ENCODE measurements at places on chromosomes 2 and 18. TPM values are rescaled to one million over a fixed set of nuclear protein-coding genes. Genes with fewer than 3 reads are reported as not detected.

DNA sequence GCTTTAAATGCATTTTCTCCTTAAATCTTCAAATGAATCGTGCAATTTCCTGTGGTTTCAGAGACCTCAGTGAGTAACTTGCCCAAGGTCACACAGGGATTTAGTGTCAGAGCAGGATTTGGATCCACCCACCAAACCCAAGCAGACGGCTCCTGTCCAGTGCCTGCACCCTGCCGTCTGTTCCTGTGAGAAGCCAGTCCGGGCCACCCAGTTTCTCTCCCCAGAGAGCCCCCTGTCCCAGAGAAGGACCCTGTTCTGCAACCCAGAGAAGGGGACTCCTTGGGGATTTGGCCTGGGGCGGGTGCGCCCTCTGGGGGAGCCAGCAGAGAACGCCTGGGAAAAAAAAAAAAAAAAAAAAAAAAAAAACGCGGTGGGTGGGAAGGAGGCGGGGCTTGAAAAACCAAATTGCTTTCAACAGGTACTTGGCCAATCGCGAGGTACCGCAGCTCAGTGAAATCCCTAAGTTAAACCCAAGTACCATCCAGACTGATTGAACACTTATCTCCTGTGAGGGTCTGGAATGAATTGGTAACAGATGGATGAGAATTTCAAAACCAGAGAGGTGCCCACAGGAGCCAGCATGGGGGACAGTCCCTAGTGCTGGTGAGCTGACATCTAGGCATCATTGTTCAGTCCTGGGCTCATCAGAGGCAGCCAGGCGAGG lies 30.9 kb upstream of the REEP1 start:
- peak; percentile 16 for DNase-seq

GRCh38 chr2:237722616-237723015 lies 76.0 kb upstream of the RBM44 start:
- DNase-seq = no peak

DNA sequence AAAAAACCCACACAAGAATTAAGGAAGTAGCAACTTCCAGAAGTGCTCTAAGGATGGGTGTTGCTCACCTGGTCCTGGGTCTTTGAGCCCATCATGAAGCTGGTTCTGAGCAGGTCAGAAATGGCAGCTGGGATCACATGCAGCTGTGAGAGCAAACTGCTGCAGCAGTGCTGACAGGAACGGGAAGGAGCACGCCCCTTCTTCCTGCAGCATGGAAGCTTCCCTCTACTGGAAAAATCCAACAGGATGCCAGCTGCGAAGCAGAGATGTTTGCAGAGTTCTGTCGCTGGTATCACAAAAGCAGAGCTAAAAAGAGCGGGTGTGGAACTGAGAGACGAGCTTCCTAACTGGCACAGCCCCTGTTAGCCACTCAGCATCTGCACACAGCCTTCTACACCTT lies 33.7 kb downstream of the EIF4E2 start:
- no peak for DNase-seq

AGXT gene
- polyA plus RNA-seq = not detected

DNA sequence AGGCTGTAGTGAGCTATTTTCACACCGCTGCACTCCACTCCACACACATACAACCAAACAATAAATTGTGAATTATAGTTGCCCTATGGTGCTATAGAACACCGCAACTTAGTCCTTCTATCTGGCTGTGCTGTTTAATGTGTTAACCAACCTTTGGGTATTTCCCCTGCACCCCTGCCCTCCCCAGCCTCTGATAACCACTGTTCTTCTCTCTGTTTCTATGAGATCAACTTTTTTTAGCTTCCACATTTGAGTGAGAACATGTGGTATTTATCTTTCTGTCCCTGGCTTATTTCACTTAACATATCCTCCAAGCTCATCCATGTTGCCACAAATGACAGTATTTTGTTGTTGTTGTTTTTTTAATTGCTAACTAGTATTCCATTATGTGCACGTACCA lies 32.5 kb downstream of the TET3 start:
- DNase-seq = no peak

GRCh38 chr2:96325041-96325883 lies at the start of gene ITPRIPL1:
Gene ITPRIPL1 (plus strand): TSS chr2:96325317. CDS start chr2:96325840, 523 bp downstream.
- no peak for DNase-seq

DNA sequence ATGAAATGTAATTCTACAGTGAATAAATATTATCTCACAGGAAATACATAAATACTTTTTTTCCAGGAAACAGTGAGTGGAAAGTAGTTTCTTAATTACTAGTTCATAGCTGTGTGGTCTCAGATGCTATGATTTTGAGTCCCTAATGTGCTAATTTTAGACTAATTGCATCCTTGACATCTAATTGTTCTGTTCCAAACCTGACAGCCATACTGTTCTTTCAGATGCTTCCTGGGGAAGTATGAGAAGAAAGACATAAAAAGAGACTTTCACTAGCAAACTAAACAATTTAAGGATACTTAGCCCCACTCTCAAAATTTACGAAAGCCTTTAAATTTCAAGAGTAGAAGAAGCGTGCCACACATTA lies 350.9 kb upstream of the CDH20 start:
- DNase-seq = no peak

TWIST2 gene
- 3.5 TPM for polyA plus RNA-seq

DNA sequence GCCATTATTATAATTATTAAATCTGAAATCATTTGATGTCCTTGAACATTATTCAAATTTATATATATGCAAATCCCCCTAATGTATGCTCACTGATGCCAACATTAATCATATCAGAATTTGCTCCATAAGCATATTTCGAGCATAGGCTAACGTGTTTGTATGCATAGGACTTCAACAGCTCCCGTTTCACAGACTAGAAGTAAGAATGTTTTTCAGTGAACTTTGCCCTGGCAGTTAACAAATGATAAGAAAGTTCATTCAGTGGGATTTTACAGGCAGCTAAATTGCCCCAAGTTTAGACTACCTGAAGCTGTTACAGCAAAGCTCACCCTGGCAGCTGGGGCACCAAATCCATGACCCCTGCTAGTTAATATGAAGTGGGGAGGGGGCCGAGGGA lies 272.0 kb downstream of the LNPK start:
- DNase-seq = no peak

- DNase-seq = no peak
Observed at GRCh38 chr18:49020621-49021021, 69.9 kb upstream of the SMAD7 start.

DNA sequence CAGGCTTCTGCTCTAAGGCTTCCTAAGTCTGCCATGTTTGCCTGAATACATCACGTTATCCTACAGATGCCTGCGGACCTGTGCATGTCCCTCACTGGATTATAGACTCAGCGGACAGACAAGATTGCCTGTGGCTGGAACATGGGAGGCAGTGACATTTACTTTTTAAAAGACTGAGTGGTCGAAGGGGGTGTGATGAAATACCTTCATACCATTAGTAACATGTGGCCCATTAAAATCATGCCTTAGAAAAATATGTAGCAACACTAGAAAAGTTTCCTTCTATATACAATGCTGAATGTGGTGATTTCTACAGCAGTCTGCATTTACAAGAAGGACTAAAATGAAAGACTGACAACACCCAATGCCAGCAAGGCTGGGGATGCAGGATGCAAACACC lies 154.4 kb downstream of the ASB1 start:
- no peak for DNase-seq

ZSWIM2 gene
- not detected for polyA plus RNA-seq

DNA sequence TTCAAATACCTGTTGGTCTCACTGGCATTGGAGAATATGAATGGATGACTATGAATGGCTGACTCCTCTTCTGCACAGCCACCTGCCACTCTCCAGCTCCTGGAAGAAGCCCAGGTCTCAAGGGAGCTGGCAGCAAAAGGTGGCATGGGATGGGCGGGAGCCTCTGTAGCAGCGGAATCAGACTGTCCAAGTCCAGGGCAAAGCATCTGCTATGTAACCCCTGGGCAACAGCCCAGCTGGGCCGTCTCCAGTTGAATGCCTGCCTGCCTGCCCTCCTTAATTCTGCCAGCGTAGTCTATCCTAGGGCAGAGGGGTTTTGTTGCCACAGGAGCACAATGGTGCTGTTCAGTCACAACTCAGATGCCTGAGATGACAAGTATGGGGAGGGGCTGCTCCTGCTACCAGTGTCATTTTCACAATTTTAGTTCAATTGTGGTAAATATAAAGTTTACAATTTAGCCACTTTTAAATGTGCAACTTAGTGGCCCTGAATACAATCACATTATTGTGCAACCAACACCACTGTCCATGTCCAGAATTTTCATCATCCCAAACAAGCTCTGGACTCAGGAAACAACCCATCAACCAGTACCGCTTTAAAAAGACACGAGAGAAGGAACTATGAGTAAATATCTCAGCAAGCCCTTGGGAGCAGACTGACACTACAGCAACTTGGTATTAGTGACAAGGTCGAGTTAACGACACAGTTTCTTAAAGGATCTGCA lies 115.2 kb downstream of the MYO5B start:
- DNase-seq = no peak

DNA sequence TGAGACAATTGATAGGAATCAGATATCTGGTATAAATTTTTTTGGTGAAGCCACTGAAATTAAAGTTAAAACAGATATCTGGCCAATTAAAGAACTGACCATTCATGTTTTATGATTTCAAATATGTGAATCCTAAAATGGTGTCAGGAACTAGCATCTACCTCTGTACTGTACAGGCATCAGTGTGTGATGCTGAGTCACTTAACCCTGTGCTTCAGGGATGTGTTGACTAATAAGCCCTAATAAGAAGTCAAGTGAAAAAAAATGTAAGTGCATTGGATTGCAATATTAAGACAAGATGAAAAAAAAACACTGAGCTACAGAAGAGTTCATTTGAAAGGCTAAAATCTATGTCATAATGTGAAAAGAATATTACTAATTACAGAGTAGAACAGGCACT lies 9.1 kb upstream of the UNC80 start:
- DNase-seq = no peak

IL36RN gene
- polyA plus RNA-seq = not detected

DNA sequence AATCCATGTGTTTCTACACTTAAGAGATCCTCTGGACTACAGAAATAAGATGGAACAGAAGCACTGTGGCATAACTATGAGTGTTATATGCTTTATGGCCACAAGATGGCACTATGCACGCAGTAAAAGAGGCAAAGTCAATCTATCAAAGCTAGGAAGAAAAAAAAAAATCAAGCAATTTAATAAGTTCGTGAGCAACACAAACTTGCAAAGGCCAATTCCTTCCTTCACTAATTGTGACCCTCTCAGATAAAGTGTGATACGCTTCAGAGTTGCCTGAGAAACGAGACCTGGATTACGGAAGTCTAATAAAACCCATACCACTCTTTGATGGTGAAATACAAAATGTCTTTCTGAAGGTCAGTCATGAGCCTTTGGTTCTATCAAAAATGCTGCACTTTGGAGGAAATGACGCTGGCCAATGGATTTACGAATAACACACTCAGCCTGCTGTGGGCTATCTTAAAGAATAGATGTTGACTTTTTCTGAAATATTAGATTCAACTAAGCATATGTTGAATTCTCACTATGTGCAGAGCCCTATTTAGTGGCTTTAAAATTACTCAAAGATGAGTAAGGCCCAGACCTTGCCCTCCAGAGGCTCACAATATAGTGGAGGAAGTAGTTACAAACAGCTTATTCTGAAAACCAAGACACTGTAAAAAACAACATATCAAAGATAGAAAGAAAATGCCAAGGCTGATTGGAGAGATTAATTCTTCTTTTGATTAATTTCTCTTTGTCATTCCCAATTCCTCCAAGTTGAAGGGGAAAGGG lies 35.5 kb upstream of the TTR start:
- peak; percentile 62 for DNase-seq

APOB gene
- polyA plus RNA-seq = 2.2 TPM

- no peak for DNase-seq
Observed at GRCh38 chr2:24985511-24985910, 13.8 kb upstream of the DNAJC27 start.

DNA sequence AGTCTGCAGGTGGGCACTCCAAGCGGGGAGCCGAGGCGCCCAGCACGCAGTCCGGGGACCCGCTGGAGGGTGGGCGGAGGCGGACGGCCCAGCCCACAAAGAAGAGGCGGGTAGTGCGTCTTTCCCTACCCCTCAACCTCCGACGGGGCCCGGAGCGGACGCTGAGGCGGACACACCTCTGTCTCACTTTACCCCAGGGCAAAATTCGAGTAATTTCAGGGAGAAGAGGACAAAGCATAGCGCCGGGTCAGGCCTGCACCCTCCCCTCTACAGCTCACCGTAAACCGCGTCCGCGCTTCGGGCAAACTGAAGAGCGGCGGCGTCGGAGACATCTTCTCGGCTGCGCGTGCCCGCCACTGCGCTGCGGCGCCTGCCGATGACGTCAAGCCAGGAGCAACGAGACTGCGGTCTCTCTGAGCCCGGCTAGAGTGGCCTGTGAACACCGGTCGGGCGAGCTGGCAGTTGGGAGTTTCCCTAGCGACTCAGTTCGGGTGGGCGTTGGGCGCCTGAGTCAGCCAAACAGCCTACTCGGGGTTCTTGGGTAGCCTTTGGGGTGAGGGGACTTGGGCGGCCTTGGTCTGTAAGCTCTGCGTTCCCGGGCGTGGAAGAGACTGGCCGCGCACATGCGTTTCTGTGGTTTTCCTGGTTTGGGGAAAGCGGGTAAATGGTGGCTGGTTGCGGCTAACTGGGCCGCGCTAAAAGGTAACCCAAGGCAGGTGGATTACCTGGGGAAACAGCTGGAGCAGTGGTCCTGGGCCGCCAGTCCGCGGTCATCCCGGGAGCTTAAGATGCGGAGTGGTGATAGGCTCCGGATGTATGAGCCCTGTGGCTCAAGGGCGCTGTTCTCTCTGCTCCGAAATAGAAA lies at the start of gene THOC1:
THOC1 (minus strand) TSS at position 360 of the 865 bp plus-strand sequence; CDS start at position 332, 28 bp downstream.
- DNase-seq = peak; percentile 80

MMADHC gene
- 136 TPM for polyA plus RNA-seq
